ENCODE measurements at places on chromosomes 7 and 10.

DNA sequence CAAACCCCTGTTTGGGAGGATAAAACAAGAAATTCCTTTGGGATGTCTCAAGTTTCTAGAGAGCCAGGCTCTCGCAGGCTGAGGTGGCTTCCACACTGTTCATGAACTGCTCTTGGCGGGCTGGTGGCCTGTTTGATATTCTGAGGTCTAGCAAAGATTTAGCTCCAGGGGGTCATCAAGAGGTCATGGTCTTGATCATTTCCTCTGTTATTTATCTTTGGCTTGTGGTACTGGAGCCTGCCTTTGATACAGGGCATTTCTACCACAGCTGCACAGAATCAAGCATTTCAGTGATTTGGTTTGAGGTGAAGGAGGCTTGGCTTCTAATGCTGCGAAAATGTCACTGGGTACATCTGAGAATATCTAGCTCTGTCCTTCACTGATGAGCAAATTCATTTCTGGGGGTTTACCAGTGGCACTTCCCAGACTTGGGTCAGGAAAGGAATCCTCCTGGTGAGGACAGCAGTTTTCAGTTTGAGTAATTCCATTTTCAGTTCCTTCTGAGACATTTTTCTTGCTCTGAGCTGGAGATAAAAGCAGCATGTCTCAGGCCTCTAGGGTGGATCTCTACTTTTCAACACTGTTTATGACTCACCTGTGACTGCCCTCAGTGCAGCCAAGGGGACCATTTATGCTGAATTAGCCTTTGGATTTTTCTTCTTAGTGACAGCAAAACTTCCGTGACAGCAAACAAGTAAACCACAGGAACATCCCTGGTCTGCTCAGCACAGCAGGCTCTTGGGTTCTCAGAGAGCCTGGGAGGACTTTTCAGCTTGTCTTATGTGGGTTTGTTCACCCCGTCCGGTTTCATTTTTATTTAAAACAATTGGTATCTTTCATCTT lies 312.0 kb downstream of the RNLS start:
- no peak for DNase-seq

DNA sequence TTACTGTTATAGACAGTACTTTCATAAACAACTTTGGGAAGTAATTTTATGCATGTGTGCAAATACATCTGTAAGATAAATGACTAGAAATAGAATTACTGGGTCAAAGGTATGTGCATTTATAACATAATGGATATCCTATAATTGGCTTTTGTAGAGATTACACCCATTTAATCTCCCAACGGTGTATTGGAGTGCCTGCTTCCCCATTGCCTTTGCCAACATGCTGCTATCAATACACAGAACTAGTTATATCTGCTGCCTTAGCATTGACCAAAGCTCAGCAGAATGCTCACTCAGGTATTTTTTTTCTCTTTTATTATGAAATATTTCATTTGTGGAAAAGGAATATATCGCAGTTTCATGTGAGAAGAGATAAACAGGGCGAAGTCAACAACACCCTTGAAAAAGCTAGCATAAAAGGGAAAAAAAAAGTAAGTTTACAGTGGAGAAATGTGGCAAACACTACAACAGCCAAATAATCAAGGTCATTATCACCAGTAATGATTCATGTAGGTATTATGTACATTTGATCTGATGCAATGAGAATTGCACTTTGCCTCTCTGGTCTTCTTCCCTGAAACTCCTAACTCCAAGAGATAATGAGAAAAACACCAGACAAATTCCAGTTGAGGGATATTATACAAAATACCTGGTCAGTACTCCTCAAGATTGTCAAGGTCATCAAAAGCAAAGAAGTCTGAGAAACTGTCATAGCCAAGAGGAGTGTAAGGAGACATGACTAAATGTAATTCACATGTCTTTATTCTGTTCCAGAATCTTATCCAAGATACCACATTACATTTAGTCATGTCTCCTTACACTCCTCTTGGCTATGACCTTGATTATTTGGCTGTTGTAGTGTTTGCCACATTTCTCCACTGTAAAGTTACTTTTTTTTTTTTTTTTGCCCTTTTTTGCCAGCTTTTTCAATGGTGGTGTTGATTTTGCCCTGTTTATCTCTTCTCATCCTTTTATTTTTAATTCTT lies 36.8 kb downstream of the MARCHF5 start:
- no peak for DNase-seq

DNA sequence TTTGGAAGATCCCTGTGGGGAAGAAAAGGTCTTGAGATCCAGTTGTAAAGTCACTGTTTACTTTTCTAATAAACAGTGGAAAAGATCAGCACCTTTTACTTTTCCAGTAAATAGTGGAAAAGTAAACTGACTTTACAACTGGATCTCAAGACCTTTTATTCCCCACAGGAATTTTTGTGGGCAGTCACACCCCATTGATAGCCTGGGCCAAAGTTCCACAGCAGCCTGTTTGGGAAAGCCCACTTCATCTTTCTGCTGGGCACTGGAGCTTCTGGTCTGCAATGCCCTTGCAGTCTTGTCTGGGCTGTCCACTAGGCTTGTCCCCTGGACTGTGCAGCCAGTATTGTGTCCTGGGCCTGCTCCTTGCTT lies 50.2 kb downstream of the ADCY1 start:
- DNase-seq: no peak

GRCh38 chr7:20861468-20861867 lies 74.8 kb upstream of the SP8 start:
- DNase-seq: no peak

- no peak for DNase-seq
Observed at GRCh38 chr7:158351481-158351880, 236.1 kb downstream of the PTPRN2 start.

- DNase-seq: no peak
Observed at GRCh38 chr7:105972276-105972675, 9.2 kb downstream of the CDHR3 start.

DNA sequence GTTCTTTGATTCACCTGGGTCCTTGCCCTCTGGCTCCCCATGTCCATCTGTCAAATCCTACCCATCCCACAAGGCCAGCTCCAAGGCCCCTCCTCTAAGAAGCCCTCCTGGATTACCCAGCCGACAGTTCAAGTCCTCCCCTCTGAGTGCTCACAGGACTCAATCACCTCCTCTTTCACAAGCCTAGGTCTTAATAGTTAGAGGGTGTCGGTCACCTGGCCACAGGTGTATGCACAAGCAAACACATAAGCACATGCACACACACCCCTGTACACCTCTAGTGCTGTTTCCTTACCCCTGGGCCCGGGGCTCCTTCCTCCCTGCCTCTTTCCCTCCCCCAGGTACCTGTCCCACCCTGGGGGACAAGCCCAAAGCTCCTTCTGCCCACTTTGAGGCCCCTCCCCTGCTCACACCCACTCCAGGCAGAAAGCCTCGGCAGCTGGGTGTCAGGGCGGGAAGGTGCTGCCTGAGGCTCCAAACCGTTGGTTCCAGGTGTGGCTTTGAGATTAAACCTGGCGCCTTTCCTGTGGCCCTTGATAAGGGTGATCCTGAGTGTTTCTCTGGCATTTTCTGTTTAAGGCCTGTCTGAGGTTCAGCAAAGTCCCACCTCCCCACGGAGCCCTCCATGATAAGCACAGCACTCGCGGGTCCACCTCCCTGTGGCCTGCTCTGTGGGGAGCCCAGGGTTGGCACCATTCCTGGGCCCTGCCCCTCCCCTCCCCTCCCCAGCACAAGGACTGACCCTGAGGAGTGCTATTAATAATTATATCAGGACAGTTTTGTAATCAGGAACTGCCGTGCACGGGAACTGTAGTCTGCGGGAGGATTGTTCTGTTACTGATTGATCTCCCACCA lies 14.6 kb upstream of the AQP1 start:
- no peak for DNase-seq

- no peak for DNase-seq
Observed at GRCh38 chr7:93877742-93878141, 12.8 kb downstream of the TFPI2 start.

DNA sequence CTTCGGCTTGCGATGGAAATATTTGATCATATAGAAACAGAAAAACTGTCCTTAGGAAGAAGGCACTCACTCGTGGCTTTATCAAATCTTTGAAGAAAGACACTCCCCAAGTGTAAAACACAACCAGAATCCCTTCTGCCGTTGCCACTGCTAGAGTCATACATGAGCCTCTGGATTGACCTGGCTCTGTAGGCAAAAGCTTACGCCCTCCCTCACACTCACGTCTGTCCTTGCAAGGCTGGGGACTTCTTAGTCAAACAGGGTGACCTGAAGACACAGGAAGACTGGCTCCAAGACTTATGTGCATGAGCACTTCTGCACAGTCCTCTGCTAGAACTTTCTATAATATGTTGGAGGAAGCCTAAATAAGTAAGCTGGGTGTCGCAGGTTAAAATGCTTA lies 135.4 kb upstream of the MDFIC start:
- DNase-seq: no peak

- DNase-seq: no peak
Observed at GRCh38 chr10:110487411-110488331, 10.0 kb upstream of the DUSP5 start.

DNA sequence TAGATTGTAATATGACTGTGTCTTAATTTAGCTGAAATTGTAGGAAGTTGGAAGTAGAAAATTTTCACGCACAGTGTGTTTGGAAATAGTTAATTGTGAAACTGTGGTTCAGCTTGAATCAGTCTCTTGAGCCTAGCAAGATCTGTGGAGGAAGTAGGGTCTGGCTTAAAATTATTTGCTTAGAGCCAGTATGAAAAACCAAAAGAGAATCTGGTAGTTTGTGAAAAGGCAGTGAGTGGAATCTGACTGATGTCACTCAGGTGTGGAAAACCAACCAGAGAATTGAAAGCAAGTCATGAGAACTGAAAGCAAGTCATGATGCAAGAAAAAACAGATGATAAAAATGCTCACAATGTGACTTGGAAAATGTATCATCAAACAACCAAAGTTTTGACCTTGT lies 11.5 kb downstream of the LIPJ start:
- no peak for DNase-seq

- no peak for DNase-seq
Observed at GRCh38 chr10:74179111-74179710, 28.2 kb downstream of the ADK start.

GRCh38 chr7:136692221-136692620 lies 176.2 kb upstream of the CHRM2 start:
- DNase-seq: no peak

DNA sequence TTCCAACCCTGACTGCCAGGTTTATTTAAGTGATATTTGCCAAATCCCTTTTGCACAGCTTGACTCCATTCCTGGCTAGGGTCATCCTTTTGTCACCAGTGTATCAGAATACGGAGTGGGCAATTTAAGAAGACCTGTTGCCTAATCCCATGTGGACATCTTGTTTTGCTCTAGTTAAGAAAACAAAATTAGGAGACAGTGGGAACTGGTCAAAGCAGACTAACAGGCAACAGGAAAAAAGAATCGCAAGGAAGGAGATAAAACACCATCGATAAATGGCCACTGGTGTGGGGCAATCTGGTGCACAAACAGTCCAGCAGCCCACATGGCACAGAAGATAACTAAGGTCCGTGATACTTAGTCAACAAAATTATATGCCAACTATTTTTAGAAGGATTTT lies 21.4 kb downstream of the KDM7A start:
- no peak for DNase-seq

DNA sequence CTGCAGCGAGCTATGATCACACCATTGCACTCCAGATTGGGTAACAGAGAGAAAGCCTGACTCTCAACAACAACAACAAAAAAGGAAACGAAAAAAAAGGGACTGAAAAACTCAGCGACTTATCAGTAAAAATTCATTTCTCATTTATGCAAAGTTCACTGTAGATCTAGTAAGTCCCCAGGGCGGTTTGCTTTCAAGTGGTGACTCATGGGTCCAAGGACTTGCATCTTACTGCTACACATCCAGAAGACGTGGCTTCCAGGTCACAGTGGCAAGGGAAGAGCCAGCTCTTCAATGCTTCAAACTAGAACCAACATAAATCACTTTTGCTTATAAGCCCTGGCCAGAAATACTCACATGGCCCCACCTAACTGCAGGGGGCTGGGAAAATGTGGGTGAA lies 178.3 kb upstream of the AUTS2 start:
- DNase-seq: no peak

DNA sequence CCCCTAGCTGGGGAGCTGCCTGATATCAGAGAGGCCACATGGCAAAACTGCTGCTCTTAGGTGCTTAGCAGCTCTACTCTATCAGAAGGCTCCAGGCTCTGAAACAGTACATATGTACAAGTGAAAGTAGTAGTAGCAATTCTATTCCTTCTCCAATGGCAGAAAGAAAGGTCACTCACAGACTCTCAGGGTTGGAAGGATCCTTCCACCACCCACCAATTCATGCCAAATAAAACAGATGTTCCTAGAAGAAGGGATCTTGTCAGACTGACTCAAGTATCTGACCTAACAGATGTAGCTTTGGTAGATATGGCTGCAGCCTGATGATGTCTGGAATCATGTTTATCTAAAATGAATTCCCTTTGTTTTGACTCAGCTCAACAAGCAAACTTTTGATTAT lies 8.0 kb upstream of the ALDH18A1 start:
- no peak for DNase-seq

DNA sequence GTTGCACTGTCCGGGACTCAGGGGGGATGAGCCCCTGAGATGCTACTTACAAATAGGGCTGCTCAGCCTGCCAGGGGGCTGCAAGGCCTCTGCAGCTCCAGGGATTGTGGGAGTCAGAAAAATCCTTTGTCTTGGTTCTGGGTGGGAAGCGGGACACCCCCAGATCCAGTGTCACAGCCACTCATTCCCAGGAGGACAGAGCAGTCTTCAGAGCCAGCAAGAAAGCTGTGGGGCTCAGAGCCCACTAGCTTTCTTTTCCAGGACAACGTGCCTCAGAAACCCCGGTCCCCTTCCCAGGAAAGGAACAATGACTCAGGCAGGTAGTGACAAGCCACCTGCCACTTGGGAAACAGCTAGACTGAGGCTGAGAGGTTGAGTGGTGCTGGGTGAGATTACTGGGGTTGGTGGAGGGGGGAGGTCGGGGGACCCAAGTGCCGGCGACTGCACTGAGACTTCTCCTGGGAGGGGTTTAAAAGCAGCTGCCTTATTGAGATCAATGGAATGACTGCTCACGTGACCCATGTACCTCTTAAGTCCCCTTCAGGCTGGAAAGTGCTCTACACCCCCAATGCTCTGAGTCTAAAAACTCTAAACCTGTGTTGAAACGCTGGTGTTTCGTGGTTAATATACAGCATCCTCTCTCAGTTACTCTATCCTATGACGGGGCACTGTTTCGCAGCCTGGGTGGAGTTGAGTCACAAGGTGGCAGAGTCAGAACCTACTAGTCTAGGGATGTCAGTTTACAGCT lies 123.6 kb downstream of the UBE2H start:
- no peak for DNase-seq

- no peak for DNase-seq
Observed at GRCh38 chr10:72096115-72097000, 8.0 kb upstream of the SPOCK2 start.

DNA sequence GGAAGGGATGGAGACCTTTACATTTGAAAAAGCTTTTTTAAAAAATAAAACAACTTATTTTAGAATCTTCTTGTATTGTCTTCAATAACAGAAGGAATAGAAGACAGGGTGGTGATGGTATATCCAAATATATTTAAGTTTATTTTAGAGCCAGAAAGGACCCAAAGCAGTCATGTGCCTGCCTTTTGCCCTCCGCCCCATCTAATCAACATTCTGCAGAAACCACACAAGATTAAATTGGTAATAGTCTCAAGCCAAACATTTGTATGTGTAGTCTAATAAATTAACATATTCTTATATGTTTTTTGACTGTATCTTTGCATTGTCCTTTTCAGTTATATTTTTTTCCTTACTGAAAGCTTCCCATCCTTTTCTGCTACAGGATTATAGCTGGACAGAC lies 16.5 kb upstream of the NUP42 start:
- no peak for DNase-seq
